ENCODE measurements at places on chromosomes 6 and 20.

DNA sequence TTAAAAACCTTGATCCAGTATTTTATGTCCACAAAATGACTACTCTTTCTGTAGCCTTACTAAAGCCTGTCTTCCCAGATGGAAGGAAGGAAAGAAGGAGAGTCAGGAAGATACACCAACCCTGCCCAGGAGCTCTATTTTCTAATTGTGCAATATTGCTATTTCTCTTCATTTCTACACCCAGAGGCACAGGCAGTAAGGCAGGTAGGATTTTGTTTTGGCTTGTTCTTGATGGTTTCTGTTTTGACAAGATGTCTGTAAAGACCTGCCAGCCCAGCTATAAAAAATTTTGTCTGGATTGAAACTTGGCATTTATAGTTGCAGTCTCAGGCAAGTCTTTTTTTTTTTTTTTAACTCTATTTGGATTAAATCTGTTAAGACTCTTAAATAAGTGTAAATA is 587.5 kb upstream of the ARID1B start:
- no peak for DNase-seq

DNA sequence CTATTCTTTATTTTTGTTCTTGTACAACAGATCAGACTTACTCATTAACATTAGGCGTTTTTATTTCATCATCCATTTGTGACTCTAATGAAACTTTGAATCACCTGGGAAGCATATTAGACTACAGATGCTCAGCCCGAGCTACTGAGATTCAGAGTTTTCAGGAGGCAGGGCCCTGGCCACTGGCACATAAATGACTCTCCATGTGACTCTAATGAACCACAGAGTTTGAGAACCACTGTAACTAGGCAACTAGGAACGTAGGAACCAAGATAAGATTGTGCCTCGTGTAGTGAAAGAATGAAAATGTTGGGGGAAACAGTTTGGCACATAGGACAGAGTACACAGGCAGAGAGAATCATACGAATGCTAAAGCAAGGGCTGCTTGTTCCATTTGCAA is 405.9 kb upstream of the BTBD3 start:
- no peak for DNase-seq

DNA sequence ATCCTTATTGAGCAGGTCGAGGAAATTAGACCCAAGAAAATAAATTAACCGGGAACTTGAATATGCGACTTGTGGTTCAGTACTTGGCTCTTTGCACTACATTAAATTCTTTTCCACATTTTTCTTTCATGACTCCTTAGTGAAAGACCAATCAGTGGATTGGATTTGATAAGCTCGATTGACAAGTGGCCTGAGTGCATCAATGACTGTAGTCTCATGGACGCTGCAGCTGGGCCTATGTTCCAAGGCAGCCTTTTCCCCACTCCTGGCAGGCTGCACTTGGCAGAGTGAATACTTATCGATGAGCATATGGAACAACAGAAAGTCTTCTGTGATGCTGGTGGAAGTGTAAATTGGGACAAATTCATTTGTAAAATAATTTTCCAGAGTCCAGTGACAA is 210.8 kb upstream of the EXOC2 start:
- peak; percentile 11 for DNase-seq

DNA sequence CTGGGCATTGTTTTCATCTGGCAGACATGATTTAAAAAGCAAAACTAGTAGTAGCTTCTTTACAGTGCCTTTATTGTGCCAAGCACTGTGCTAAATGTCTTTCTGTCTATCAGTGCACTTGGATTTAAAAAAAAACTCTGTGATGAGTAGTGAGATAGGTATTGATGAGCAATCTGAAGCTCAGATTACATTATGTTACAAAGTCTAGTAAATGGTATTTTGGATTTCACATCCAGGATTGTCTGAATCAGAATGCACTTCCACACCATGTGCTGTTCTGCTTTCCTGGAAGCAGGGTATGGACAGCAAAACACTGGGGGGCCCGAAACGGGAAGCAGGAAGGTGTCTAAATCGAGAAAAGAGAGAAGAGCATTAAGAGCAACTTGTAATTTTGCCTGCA is 103.4 kb upstream of the CCN2 start:
- no peak for DNase-seq

DNA sequence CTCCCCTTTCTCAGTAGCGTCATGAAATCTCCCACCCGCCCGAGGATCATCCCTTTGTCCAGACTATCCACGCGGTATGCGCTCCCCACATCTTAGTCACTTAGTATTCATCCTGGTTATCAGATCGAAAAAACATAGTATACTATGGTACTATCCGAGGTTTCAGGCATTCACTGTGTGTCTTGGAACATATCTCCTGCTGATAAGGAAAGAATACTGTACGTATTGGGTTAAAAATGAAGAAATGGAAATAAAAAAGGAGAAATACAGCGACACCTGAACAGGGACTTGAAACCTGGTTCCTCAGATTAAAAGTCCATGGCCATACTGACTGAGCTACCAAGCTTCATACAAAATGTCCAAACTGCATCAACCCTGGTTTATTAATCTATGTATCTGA is 14.0 kb downstream of the HMGN4 start:
- no peak for DNase-seq

DNA sequence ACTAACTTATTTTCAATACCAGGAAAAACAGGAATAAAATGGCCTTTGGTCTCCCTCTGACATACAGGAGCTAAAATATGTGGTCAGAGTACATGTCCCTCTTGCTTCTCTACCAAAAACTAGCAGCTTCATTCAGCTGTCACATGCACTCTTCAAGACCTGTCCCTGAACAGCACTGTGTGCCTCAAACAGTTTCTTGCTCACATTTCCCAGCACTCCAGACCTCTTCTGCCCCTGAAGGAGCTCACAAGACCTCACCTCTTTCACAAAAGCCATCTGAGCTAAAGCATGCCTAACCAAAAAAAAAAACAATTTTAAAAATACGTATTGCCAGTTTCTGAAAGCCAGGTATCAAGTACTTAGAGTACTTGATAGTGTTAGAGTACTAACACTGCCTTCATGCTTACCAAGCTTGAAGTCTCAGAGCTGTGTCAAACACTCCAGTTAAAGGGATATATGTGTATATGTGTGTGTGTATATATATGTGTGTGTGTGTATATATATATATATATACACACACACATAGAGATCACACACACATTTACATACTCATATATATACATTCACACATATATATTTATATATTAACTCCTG is 148.3 kb upstream of the POU3F2 start:
- no peak for DNase-seq

DNA sequence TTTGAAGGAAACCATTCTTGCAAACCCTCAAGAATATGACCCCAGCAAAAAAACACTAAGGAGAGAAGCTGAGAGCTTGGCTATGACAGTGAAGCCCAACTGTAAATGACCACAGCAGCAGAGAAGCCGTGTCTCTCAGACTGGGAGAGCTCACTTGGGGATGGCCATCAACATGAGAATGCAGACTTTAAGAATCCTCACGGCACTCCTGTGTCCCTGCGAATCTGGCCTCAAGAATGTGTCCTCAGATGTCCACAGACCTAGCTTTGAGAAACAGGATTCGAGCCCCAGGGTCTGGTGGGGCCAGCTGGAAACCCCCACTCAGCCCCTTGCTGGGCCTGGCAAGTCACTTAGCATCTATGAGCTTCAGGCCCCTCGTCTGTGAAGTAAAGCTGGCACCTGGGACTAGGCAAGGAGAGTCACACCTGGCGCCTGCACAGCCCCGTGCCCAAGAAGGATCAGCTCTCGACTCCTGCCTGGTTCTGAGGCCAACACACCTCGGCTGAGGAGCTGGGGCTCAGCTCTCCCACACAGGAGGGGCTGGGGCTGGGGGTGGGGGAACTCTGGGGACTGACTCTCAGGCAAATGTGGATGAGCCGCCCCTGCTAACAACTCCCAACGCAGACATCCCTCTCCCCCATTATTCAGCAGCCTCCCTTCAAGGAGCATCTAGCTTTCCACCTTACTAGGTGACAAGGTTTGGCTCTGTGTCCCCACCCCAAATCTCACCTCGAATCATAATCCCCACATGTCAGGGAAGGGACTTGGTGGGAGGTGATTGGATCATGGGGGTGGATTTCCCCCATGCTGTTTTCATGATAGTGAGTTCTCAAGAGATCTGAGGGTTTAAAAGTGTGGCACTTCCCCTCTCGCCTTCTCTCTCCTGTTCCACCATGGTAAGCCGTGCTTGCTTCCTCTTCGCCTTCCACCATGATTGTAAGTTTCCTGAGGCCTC is 97.7 kb downstream of the GRM4 start:
- DNase-seq, result no peak

DNA sequence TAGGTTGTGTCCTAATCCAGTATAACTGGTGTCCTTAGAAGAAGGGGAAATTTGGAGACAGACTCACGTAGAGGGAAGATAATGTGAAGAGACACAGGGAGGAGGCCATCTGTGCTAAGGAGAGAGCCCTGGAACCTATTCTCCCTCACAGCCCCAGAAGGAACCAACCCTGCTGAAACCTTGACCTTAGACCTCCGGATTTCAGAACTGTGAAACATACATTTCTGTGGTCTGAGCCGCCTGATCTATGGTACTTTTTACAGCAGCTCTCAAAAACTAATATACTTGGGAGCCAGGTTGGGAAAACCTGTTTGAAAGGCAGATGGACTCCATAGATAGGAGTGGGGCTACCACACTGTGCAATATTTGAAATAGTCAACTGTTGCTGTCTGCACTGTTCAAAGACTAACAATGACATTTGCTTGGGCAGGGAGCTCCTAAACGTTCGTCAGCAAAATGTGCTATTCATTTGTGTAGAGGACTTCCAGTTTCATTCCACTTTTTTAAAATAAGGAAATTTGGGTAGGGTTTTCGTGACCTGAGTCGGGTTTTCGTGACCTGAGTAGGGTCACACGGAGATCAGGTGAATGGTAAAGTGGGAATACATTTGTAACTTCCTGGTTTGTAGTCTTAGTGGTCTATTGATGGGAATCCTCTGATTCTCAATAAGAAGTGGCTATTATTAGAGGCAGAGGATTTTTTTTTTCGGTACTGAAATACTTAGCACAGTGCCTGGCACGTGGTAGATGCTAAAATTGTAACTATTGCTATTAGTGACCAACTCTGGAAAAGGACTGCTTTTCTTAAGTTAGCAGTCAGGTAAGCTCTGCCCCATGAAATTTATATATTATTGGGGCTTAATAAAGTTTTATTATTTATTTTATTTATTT is 11.4 kb downstream of the TAGAP start:
- DNase-seq, result no peak

- no peak for DNase-seq
Observed at GRCh38 chr6:72716916-72717315, 95.1 kb downstream of the KCNQ5 start.
